Smooth muscle cell of the coronary artery (primary cell): ENCODE measurements at places on chromosomes 7 and 10. TPM values are rescaled to one million over a fixed set of nuclear protein-coding genes. Genes with fewer than 3 reads are reported as not detected.

HOXA9 gene
- total RNA-seq, result not detected in 2 replicates

LCOR gene
- total RNA-seq, result 2.9 and 9.7 TPM in 2 replicates

ERVW-1 gene
- not detected in 2 replicates for total RNA-seq

MINPP1 gene
- 19.3 and 19.8 TPM in 2 replicates for total RNA-seq

MAT1A gene
- not detected in 2 replicates for total RNA-seq

MRPS24 gene
- 82.7 and 98.8 TPM in 2 replicates for total RNA-seq

ST7 gene
- total RNA-seq, result 12.3 and 13.5 TPM in 2 replicates

RNF32 gene
- total RNA-seq, result 0.23 and 0.98 TPM in 2 replicates

VPS37D gene
- total RNA-seq, result 3.7 and 4.2 TPM in 2 replicates

HTRA1 gene
- 98.8 and 348 TPM in 2 replicates for total RNA-seq

ZNF786 gene
- 3.6 and 5.0 TPM in 2 replicates for total RNA-seq

LMTK2 gene
- 5.4 and 5.9 TPM in 2 replicates for total RNA-seq

MYO1G gene
- total RNA-seq, result 0.08 TPM in 1 of 2 replicates, not detected in the other

MALRD1 gene
- total RNA-seq, result 0.12 and 0.15 TPM in 2 replicates

IFT22 gene
- 23.7 and 27.0 TPM in 2 replicates for total RNA-seq

HYAL4 gene
- not detected in 2 replicates for total RNA-seq

PIK3CG gene
- total RNA-seq, result 0.12 TPM in 1 of 2 replicates, not detected in the other

ATXN7L1 gene
- total RNA-seq, result 3.3 and 8.2 TPM in 2 replicates

SH2D4B gene
- total RNA-seq, result not detected in 2 replicates

UCMA gene
- not detected in 2 replicates for total RNA-seq

MMP21 gene
- 0.30 TPM in 1 of 2 replicates, not detected in the other for total RNA-seq

CYP3A4 gene
- not detected in 2 replicates for total RNA-seq

TMEM139 gene
- total RNA-seq, result not detected in 2 replicates

CARD11 gene
- total RNA-seq, result 0.68 TPM in 1 of 2 replicates, not detected in the other

CXCL12 gene
- total RNA-seq, result 197 and 235 TPM in 2 replicates

GALNT11 gene
- 29.0 and 51.4 TPM in 2 replicates for total RNA-seq

SLC13A1 gene
- not detected in 2 replicates for total RNA-seq

EBLN1 gene
- total RNA-seq, result not detected in 2 replicates

CFAP58 gene
- 0.47 and 0.75 TPM in 2 replicates for total RNA-seq

VIM gene
- 4,768 and 5,740 TPM in 2 replicates for total RNA-seq

CRHR2 gene
- not detected in 2 replicates for total RNA-seq

PDZD7 gene
- 2.0 and 2.7 TPM in 2 replicates for total RNA-seq

TAS2R3 gene
- total RNA-seq, result 0.68 and 1.8 TPM in 2 replicates

STK31 gene
- not detected in 2 replicates for total RNA-seq

TRIM4 gene
- 21.2 and 32.1 TPM in 2 replicates for total RNA-seq

TUBB8 gene
- not detected in 2 replicates for total RNA-seq

GPR141 gene
- total RNA-seq, result 0.70 TPM in 1 of 2 replicates, not detected in the other
